B cell (primary cell): ENCODE measurements at places on chromosomes 4 and X. TPM values are rescaled to one million over a fixed set of nuclear protein-coding genes. Genes with fewer than 3 reads are reported as not detected.
A peak's percentile ranks its signal among the peaks of the same experiment; 100 is the strongest.

DNA sequence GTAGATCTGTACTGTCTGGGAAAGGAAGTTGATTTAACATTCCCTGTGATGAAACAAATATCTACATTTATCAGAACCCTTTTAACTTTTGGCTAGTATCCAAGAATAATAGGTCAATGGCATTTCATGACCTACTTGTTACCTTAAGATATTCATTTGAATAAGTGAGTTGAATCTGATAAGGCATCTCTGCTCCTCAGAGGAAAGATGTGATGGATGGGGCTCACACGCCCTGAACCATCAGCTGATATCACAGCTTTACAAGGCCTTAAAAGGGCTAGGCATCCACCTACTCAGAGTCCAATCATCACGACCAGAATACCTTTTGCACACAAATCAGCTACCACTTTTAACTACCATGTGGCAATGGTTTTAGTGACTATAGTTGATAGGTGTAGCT lies 90.2 kb upstream of the PDLIM3 start:
- no peaks in the 10 kb centered on the region for H3K4me1 ChIP-seq
- no peak overlapping the region for H3K4me3 ChIP-seq
- H3K27me3 ChIP-seq = no peaks in the 10 kb centered on the region
- no peak for DNase-seq

DNA sequence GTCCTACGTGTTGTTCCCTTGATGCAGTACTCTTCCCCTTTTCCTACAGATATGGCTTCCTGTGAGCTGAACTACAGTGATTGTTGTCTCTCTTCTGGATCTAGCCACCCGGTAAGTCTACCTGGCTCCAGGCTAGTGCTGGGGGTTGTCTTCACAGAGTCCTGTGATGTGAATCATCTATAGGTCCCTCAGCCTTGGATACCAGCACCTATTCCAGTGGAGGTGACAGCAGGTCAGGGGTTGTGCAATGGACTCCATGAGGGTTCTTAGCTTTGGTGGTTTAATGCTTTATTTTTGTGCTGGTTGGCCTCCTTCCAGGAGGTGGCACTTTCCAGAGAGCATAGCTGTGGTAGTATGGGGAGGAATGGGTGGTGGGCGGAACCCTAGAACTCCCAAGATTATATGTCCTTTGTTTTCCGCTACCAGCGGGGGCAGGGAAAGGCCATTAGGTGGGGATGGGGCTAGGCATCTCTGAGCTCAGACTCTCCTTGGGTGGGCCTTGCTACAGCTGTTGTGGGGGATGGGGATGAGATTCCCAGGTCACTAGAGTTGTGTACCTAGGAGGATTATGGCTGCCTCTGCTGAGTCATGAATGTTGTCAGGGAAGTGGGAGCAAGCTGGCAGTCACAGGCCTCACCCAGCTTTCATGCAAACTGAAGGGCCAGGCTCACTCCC lies 121.4 kb upstream of the ANKRD50 start:
- H3K27me3 ChIP-seq = no peaks in the 10 kb centered on the region
- DNase-seq = no peak
- no peak overlapping the region for H3K4me3 ChIP-seq

DNA sequence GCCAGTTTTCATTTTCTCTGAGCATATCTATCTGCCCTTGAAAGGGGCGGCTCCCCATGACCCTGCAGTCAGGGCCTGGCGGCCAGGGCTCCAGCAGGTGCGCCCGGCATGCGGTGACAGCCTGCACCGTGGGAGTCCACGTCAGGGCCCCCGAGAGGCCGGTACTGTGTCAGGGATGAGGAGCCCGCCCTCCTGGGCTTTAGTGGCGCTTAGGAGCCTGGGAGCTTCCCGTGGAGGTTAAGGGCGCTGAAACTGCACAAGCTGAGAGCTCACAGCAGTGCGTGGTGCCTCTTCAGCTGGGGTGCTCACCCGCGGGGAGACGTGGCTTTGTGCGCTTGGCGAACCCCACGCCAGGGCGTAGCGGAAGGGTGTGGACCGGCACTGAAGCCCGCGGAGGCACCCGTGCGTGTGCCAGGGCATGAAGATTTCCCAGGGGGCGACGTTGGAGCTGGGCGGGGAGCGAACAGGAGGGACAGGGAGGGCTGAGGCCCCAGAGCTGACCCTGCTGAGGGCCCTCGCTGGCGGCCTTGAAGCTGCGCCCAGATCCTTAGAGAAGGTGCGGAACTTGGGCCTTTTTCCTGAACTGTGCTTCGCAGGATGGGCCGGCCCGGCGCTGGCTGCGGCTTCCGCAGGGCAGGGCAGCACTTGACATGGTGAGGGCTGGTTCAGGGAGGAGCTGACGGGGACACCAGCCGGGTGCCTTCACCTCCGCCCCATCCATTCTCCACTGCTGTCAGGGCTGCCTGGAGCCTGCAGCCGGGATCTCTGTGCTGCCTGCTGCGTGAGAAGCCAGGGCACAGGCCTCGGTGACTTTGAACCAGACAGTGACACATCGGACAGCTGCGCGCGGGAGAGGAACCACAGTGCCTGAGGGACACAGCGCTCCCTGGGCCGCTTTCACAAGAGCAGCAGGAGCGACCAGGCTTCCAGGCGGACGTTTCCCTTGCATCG lies 32.9 kb downstream of the HTT-AS start:
- peak; percentile 86 for DNase-seq
- no peaks in the 10 kb centered on the region for H3K27me3 ChIP-seq
- peak overlapping the region; percentile 97 for H3K27ac ChIP-seq
- peak overlapping the region; percentile 77 for H3K4me3 ChIP-seq
- H3K4me1 ChIP-seq = peaks cover 58% of the 10 kb centered on the region

DNA sequence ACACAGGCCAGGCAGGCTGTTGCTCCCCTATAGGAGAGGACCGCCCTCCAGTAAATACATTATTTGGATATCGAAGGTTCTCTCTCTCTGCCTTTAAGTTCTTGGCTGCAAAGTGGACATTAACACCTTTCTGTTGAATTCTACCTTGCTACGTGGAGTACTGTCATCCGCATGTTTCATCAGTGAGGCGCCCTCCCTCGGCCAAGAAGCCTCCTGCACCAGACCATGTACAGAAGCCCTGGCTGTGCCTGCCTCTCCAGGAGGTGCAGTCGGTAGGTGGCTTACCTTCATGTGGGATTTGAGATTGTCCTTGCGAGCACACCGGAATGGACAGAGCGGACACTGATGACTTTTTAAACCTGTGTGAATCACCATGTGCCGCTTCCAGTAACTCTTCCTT lies 46.7 kb downstream of the ZNF827 start:
- no peak overlapping the region for H3K4me3 ChIP-seq
- peaks cover 4% of the 10 kb centered on the region for H3K36me3 ChIP-seq
- no peaks in the 10 kb centered on the region for H3K27me3 ChIP-seq
- H3K4me1 ChIP-seq = peaks cover 14% of the 10 kb centered on the region
- no peak for DNase-seq

- peaks cover 5% of the 10 kb centered on the region for H3K4me1 ChIP-seq
- no peaks in the 10 kb centered on the region for H3K36me3 ChIP-seq
- H3K4me3 ChIP-seq = no peak overlapping the region
Observed at GRCh38 chr4:146456681-146457080, 65.1 kb downstream of the SLC10A7 start.

GRCh38 chrX:37509349-37509748 lies 62.1 kb upstream of the LANCL3 start:
- H3K27me3 ChIP-seq = no peaks in the 10 kb centered on the region
- no peak overlapping the region for H3K4me3 ChIP-seq
- no peaks in the 10 kb centered on the region for H3K36me3 ChIP-seq
- DNase-seq = peak; percentile 8
- H3K4me1 ChIP-seq = no peaks in the 10 kb centered on the region

DNA sequence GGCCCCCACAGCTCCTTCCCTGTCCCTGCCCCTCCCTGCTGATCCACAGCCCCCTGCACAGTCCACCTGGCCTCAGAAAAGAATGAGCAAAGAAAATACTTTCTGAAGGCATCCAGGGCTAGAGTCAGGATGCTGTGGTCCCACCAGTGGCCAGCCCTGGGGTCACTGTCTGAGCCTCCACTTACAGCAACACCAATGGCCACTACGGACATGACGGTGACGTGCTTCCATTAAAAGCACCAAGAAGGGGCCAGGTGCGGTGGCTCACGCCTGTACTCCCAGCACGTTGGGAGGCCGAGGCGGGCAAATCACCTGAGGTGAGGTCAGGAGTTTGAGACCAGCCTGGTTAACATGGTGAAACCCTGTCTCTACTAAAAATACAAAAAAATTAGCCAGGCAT lies 4.0 kb downstream of the JAKMIP1 start:
- peaks cover 15% of the 10 kb centered on the region for H3K4me1 ChIP-seq
- DNase-seq = no peak
- no peak overlapping the region for H3K4me3 ChIP-seq
- H3K27ac ChIP-seq = no peak overlapping the region

DNA sequence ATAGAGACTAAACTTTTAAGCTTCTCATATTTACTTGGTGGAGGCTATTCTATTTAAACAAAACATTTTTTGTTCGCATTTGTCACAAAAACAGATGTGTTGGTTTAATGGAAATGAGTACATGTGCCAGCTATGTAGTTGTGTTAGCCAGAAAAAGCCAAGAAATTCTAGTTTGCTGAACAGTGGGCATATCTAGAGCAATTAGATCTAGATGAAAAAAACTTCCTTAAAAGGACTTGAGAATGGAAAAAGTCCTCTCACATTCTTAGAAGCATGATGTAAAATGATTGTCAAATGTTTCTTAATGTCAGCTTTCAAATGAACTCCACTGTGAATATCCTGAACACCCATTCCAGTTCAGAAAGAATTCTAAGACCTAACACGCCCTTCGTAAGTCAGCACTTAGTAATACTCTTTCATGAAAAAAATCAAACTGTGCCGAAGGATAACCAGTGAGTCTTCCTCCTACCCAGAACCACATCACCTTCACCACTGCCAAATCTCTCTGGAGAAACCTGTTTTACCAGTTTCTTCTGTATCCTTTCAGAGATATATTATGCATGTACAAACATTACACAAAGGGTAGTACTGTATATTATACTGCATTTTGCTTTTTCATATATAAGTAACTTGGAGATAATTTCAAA lies 28.2 kb downstream of the PHKA1 start:
- no peaks in the 10 kb centered on the region for H3K36me3 ChIP-seq
- no peaks in the 10 kb centered on the region for H3K4me1 ChIP-seq
- no peak overlapping the region for H3K4me3 ChIP-seq
- DNase-seq = no peak
- no peak overlapping the region for H3K27ac ChIP-seq
- no peaks in the 10 kb centered on the region for H3K27me3 ChIP-seq

GRCh38 chrX:131987252-131987651 lies 35.9 kb upstream of the STK26 start:
- H3K27ac ChIP-seq = peak overlapping the region; percentile 87
- no peaks in the 10 kb centered on the region for H3K36me3 ChIP-seq
- H3K4me3 ChIP-seq = no peak overlapping the region
- DNase-seq = peak; percentile 74

- H3K4me3 ChIP-seq = no peak overlapping the region
- no peaks in the 10 kb centered on the region for H3K36me3 ChIP-seq
- H3K27me3 ChIP-seq = no peaks in the 10 kb centered on the region
- no peak overlapping the region for H3K27ac ChIP-seq
Observed at GRCh38 chr4:66558651-66559050, 888.4 kb upstream of the EPHA5 start.

GRCh38 chr4:25076625-25077398 lies 46.1 kb upstream of the LGI2 start:
- no peak for DNase-seq
- H3K27me3 ChIP-seq = no peaks in the 10 kb centered on the region
- H3K4me1 ChIP-seq = no peaks in the 10 kb centered on the region
- no peaks in the 10 kb centered on the region for H3K36me3 ChIP-seq

DNA sequence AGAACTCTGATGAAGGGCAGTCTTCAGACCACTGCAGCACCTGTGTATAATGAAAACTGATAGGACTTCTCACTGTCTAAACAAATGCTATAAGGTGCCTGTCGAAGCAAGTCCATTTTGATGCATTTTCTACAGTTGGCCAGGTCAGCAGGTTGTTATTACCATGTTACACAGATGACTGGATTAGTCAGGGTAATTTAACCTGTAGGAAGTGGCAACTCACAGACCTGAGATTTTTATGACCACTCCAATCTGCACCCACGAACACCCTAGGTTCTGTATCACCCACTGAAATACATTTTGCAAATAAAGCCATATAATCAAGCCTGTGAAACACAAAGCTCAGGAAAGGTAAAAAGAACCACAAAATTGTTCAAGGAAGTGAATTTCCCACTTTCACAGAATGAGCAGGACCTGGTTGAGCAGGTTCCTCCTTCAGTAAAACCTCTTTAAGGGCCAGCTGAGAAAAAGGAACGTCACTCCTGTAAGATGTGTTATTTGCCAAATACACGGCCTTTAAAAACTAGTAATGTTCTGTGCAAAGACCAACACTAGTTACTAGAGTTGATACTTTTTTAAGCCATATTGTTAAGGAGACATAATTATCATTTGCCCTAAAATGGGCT lies 12.7 kb downstream of the MAML3 start:
- H3K27ac ChIP-seq = no peak overlapping the region
- no peak overlapping the region for H3K4me3 ChIP-seq
- no peaks in the 10 kb centered on the region for H3K36me3 ChIP-seq
- DNase-seq = no peak

DNA sequence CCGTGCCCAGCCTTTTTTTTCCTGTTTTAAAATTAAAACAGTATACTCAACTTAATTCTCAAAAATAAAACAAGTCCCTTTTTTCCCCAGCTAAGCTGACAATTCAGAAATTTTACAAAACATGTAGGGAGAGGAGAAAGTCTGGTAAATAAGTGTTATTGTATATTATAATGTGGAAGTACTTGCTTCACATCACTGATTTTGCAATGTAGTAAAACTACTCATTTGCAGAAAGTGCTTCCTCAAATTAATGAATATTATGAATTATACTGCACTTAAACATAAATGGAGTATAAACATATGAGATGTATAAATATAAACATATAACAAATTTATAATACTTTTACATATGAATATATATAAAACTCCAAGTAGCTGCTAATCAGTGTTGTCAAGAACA lies 11.6 kb upstream of the H2AZ1 start:
- H3K36me3 ChIP-seq = no peaks in the 10 kb centered on the region
- no peak overlapping the region for H3K4me3 ChIP-seq
- H3K27ac ChIP-seq = no peak overlapping the region
- DNase-seq = no peak
- H3K4me1 ChIP-seq = no peaks in the 10 kb centered on the region
- H3K27me3 ChIP-seq = no peaks in the 10 kb centered on the region

DNA sequence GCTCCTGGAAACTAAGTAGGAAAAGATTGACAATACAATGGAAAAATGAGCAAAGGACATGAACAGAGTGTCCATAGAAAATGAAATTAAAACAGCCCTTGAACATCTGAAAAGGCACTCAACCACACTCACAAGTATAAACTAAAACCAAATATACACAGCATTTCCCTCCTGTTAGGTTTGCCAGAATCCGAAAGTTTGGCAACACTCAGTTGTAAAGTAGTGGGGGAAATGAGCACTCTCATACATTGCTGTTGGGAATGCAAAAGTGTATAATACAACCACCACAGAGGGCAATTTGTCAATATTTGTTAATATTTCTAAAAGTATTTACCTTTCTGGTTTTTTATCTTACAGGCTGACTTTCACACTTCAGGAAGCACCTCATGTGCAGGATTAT lies 84.2 kb upstream of the TMEM164 start:
- H3K4me3 ChIP-seq = no peak overlapping the region
- no peaks in the 10 kb centered on the region for H3K27me3 ChIP-seq
- H3K27ac ChIP-seq = no peak overlapping the region
- no peaks in the 10 kb centered on the region for H3K36me3 ChIP-seq
- DNase-seq = no peak

UGT2B15 gene
- total RNA-seq = not detected in 2 replicates

BTK gene
- 235 and 243 TPM in 2 replicates for total RNA-seq

DCHS2 gene
- 0.02 and 0.27 TPM in 2 replicates for total RNA-seq

TMEM185A gene
- 27.5 and 28.6 TPM in 2 replicates for total RNA-seq

POF1B gene
- total RNA-seq = 1.2 and 1.9 TPM in 2 replicates

PNMA6F gene
- total RNA-seq = not detected in 2 replicates

PLP1 gene
- total RNA-seq = not detected in 2 replicates

EVC gene
- 1.1 and 1.5 TPM in 2 replicates for total RNA-seq

TMEM187 gene
- 3.8 and 5.5 TPM in 2 replicates for total RNA-seq

CFAP99 gene
- not detected in 2 replicates for total RNA-seq
